ENCODE measurements at places on chromosomes 1 and 21. TPM values are rescaled to one million over a fixed set of nuclear protein-coding genes. Genes with fewer than 3 reads are reported as not detected.

- no peak for ATAC-seq
These were observed 997 bp upstream of the SIM2 start for GRCh38 chr21:36697851-36698384.

The ACAP3 gene
- total RNA-seq: 88.9 TPM

GRCh38 chr1:198162091-198162767, 5.4 kb downstream of the NEK7 start:
- no peak for ATAC-seq

The OR6N1 gene
- 0.16 TPM for total RNA-seq

DNA sequence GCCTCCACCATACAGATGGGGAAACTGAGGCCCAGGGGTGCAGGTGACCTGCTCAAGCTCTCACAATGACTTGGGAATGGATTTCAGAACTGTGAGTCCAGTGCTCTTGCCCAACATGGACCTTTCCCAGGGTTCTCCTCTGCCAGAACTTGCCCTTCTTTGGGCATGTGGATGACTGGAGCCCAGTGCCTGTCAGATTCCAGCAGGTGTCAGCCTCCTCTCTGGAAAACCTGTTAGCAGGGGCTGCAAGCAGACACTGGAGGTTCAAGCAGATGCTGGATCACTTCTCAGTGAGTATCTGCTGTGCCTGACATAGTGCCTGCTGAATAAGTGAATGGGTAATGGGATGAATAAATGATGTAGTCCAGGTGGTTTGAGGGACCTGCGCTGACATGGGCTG, 314.2 kb upstream of the POU3F1 start:
- no peak for ATAC-seq

- ATAC-seq: no peak
These were observed 65.8 kb downstream of the USP25 start for GRCh38 chr21:15795533-15795932.

- ATAC-seq: no peak
These were observed 172.7 kb downstream of the TRIM33 start for GRCh38 chr1:114338191-114338890.

DNA sequence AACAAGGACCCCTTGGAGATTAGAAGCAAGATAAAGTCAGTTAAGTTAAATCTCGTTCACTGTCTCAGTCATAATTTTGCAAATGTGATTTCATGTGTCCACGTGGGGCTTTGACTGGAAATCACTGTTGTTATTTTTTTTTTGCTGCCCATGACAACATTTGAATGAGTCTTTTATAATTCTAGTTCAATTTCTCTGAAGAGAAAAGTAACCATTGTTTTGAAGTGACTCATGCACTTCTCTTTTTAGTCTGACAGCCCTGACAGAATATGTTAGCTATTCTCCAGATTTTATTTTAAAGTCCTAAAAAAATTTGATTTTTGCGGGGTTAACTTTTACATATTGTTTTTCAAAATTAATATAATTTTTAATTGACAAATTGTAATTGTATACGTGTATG, 30.7 kb upstream of the NLRP3 start:
- ATAC-seq: no peak

DNA sequence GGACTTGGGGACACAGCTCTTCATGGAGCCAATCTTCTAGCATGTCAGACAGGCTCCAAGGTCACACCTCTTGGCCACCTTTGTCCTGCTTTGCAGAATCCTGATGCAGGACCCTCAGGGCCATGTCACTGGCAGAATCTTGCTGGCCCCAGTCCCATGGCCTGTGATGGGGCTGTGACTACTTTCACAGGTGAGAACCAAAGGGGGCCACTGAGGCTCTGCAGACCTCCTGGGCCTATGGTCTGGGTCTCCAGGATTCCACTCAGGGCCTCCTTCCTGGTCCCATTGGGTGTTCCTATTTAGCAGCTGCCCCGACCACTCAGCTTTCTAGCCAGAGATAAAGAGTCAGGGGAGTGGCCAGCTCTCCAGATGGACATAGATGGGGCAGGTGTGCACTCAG, 238.7 kb downstream of the MATN1 start:
- ATAC-seq: no peak

GRCh38 chr1:211336161-211336560, 9.5 kb downstream of the TRAF5 start:
- ATAC-seq: no peak

Measured in motor neuron (in vitro differentiated cells).